ENCODE measurements at places on chromosomes 3 and 15.

DNA sequence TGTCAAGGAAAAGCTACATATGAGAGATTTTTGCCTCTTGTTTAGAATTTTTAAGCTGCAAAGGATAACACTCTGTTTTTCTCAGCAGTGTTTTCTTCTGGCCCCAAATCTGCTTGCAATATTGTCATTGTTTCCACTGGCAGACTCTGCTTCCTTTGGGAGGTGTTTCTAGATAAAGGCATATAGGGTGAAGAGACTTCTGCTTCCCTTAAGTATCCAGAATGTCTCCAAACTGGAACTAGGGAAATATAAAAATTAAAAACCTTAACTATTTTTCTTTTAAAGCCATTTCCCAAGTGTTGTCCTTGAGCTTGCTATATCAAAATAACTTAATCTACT lies 225.8 kb downstream of the CGGBP1 start:
- DNase-seq, result no peak

DNA sequence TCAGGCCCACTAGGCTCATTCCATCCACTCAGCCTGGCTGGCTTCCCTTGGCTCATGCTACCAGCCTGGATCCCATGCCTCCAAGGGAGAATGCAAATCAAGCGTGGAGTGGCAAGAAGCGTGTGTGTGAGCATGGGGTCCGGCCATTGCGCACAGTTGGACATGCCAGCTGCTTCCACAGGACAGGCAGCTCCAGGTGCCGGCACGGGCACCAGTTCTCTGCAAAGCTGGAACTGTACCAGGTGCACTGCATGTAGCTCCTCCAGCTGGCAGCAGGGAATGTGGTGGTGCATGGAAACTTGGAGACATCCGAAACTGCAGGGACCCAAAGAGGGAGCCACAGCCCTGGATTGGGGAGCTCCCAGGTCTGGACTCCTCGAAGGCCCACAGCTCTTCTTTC lies 449.8 kb downstream of the EPHA6 start:
- no peak for DNase-seq

DNA sequence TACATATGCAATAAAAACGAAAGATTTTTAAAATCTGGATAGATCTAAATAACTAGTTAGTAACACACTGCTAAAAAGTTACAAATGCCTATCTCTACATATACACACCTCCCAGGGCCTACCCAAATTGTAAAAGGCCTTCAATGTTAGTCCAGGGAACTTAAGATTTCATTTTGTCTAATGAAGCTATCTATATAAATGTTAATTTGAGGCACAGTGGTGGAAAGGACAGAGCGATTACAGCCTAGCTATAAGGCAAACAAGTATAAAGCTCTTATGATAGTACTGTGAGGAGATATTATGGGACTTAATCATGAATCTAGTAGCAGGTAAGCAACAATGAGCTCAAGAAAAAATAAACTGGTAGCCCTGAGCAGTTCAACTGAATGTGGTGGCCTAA lies 101.7 kb downstream of the STAG1 start:
- no peak for DNase-seq

DNA sequence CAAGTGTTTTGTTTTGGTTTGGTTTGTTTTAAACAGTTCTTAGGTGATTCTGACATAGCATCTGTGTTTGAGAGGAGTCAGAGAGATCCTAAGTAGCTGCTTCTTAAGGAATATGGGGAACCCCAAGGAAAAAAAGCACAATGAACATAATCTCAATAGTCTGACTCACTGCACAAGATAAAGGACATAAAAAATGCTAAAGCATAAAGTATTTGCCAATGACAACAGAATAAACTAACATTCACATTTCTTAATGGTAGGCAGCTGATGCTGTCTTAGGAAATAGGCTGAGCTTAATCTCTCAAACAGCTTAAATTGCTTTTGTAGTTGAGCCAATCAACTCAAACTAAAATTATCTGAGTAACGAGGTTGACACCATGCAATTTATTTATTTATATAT lies 2.9 kb downstream of the NCEH1 start:
- DNase-seq, result no peak

DNA sequence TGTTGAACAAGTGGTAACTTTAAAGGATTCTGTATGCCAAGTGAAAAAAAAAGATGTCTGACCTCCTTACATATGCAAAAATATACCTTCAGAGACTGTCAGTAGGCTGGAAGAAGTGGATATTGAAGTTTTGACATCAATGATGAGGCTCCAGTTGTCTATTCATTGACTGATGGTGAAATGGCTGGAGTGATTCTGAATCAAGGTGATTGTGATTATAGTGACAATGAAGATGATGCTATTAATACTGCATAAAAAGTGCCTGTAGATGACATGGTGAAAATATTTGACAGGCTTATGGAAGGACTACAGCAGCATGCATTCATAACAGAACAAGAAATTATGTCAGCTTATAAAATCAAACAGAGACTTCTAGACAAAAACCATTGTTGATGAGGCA lies 4.1 kb downstream of the CCR8 start:
- no peak for DNase-seq

GRCh38 chr3:55789516-55789915 lies 302.4 kb upstream of the WNT5A start:
- no peak for DNase-seq

DNA sequence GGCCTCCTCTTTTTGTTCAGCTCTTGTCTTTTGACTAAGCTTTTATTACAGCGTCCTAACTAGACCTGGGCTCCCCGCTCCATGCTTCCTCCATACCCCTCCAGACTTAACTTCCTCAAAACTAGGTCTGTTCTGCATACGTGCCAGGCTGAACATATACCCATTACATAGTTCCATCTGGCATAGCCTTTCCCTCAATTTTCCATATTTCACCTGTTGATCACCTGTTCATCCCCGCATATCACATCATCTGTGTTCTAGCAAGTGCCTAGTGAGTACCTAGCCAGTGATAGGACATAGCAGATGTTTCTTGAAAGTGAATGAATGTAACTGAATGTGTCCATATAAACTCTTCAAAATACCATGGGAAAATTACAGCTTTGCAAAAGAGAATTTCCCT lies 36.0 kb downstream of the PARP14 start:
- DNase-seq, result no peak

DNA sequence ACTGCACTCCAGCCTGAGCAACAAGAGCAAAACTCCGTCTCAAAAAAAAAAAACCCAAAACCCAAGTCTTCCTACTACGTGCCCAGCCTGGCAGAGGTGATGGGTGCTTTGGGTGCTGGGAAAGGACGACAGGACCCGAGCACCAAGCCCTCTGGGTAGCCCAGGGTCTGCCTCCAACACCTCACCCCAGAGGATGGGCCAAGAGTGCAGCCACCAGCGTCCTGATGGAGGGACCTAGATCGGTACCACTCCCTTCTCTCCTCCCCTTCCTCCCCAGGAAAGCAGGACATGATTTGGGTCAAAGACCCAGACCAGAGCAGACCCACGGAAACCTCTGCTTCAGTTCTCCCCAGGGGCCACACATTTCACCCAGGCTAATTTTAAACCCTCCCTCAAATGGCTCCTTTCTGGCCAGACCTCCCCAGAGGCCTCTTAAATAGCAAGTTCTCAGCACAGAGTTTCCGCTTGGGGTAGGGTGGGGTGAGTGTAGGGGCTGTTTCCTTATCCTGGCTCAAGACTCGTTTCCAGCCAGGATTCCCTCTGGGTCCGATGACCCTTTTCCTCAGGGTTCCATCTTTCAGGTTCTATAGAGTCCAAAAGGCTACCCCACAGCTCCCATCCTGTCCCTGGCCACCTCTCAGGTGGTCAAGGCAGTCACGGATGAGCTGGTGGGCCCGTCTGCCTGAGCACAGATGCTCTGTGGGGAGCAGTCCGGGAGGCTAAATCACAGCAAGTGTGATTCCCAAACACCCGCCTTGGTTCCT lies 20.5 kb downstream of the RBPMS2 start:
- no peak for DNase-seq

DNA sequence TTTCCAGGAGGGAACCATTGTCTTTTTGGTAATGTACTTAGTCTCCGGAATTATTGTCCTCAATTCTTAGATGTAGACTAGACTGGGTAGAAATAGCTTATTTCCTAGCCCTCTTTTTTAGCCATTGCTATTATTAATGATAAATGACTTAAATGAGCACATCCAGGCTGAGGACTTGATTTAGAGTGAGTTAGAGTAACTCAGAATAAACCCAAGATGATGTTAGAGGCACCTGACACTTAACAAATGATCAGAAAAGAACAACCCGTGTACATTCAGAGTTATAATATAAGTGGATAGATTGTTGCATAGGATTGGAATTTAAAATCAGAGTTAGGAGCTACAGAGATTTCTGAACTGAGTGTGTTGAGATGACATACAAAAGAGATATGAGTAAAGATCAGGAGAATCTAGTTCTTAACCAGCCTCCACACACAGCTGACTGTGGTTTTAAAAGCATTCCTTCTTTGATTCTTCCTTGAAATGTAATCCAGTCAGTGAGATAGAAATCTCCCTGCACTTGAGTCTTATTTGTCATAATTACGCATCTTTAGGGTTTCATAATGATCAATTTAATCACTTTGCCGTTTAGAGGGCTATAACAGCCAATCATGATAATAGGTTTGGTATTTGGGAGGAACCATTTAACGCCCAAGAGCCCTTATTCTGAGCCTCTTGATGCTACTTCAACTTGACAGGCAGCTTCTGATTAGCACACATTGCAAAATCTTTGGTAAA lies 366.5 kb downstream of the GAP43 start:
- DNase-seq, result no peak

GRCh38 chr3:31124373-31124772 lies 229.9 kb upstream of the GADL1 start:
- DNase-seq, result no peak

DNA sequence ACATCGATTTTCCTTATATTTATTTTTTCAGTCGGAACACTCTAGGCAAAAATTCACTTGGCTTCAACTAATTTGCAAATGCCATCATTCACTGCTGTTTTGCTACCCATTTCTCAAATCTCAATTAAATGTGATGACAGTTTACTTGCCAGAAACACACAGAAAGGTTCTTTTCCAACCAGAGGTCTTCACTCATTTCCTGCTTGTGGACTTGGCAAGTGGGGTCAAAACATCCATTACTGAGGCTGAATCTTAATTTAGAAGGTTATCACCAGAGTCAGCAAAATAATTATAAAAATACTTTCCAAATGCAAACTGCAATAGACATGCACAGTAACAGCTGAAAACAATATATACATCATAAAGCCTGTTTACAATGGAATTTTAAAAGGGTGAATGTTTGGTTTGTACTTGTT lies 625.4 kb upstream of the TBL1XR1 start:
- no peak for DNase-seq

GRCh38 chr3:78832785-78833204 lies 935.0 kb downstream of the ROBO1 start:
- no peak for DNase-seq

- peak; percentile 15 for DNase-seq
These were observed 427.5 kb downstream of the VGLL3 start for GRCh38 chr3:86563400-86563970.

DNA sequence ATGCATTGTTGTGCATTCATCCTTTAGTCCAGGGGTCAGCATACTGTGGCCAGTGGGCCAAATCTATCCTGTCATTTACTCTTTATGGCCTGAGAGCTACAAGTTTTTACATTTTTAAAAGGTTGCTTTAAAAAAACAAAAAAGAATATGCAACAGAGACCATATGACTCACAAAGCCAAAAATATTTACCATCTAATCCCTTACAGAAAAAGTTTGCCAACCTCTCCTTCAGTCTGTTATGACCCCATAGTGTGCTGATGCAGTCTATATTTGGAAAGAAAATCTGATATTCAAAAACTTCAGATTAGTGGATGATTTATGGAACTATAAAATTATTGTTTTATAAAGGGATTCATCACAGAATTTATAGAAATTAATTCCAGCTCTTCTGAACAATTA lies 237.5 kb upstream of the IL12A start:
- no peak for DNase-seq

- DNase-seq, result no peak
These were observed 17.4 kb downstream of the PLSCR4 start for GRCh38 chr3:146233487-146233886.

- no peak for DNase-seq
These were observed 34.2 kb downstream of the GABRA5 start for GRCh38 chr15:26901041-26901440.

DNA sequence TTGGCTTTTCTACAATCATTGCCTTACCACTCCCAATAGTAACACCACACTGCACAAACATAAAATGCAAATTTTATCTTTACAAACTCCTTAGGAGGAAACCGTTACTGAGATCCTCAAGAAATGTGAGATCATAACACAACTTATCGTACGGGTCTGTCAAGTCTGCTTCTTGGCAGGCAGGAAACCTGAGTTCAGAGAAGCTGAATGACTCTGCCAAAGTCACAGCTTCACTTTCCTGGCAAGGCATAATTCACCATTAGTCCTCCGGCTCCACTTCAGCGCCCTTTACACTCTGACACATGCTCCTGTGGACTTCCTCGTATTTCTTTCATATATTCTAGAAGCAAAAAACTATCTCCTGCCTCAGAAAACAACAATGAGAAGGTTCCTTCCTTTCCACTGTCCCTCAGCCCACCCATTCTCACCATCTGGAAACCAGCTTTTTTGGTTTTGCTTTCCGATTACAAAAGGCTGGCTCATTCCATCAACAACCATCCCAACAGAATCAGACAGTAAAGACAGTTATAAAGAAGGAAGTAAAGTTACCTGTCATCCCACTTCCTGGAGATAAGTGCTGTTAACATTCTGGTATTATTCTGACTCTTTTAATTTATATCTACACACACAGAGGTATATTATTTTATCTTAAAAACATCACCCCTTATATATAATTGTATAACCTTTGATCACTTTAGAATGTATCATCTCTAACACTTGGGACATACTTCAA lies 223.4 kb downstream of the STT3B start:
- DNase-seq, result no peak

DNA sequence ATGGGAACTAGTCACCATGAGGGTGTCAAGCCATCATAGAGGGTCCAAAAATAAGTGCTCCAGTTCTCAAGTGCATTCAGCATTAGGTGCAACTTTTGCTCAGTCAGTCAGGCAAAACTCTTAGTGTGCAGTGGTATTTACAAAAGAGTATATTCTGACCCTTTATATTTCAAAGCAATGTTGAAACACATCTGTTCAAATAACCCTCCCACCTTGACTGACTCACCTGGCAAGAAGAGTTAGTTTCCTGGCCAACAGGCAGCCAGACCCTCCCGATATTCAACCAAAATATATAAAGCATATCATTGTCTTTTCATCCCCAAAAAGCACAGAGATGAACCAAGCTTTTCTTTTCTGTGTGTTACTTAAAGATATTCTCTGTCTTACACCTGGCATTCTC lies 7.6 kb upstream of the COL8A1 start:
- no peak for DNase-seq

- DNase-seq, result peak; percentile 91
These were observed 748.5 kb downstream of the ROBO1 start for GRCh38 chr3:79019137-79019923.

Measured in globus pallidus (tissue), 1 donor.